ENCODE measurements at places on chromosomes 1 and 21. TPM values are rescaled to one million over a fixed set of nuclear protein-coding genes. Genes with fewer than 3 reads are reported as not detected.

The SPATA1 gene
- 0.74 TPM for total RNA-seq

The NPHP4 gene
- 6.9 TPM for total RNA-seq

The MTOR gene
- 36.6 TPM for total RNA-seq

The MFSD2A gene
- 18.7 TPM for total RNA-seq

The ETNK2 gene
- total RNA-seq, result 17.0 TPM

The FAM177B gene
- total RNA-seq, result not detected

The CLDN14 gene
- not detected for total RNA-seq

The SH2D2A gene
- 0.25 TPM for total RNA-seq

The CLEC20A gene
- not detected for total RNA-seq

The C1QTNF12 gene
- total RNA-seq, result 0.25 TPM

The STYXL2 gene
- total RNA-seq, result 0.25 TPM

The FAM167B gene
- 0.74 TPM for total RNA-seq

The MIGA1 gene
- total RNA-seq, result 17.9 TPM

The EPHA8 gene
- 1.2 TPM for total RNA-seq

The CDA gene
- total RNA-seq, result not detected

The KRTAP20-4 gene
- not detected for total RNA-seq

The MPL gene
- not detected for total RNA-seq

The CELA3A gene
- not detected for total RNA-seq

The FNDC10 gene
- total RNA-seq, result 2.2 TPM

The TRIM46 gene
- 18.9 TPM for total RNA-seq

The COL24A1 gene
- 0.74 TPM for total RNA-seq

The COA6 gene
- 10.1 TPM for total RNA-seq

The SPRR2E gene
- total RNA-seq, result not detected

The RGS4 gene
- total RNA-seq, result 2.0 TPM

The CD52 gene
- total RNA-seq, result not detected

The KCNT2 gene
- total RNA-seq, result 26.6 TPM

The CATSPER4 gene
- not detected for total RNA-seq

The PDE9A gene
- total RNA-seq, result 14.5 TPM

The MFAP2 gene
- 5.9 TPM for total RNA-seq

The KLHDC8A gene
- 27.5 TPM for total RNA-seq

The KCNK1 gene
- total RNA-seq, result 3.0 TPM

The NPPA gene
- total RNA-seq, result 2.5 TPM

The ADAMTS4 gene
- 0.49 TPM for total RNA-seq

The LMX1A gene
- total RNA-seq, result not detected

The MYCL gene
- 7.4 TPM for total RNA-seq

The RSPO1 gene
- total RNA-seq, result not detected

The NBPF10 gene
- total RNA-seq, result 0.74 TPM

The FCRL6 gene
- 0.25 TPM for total RNA-seq

The RGS16 gene
- 2.2 TPM for total RNA-seq

The POFUT2 gene
- 7.4 TPM for total RNA-seq

The ERRFI1 gene
- 10.3 TPM for total RNA-seq

The IFI44L gene
- 4.4 TPM for total RNA-seq

The SPRR2G gene
- total RNA-seq, result not detected

The AJAP1 gene
- total RNA-seq, result 21.9 TPM

The SV2A gene
- total RNA-seq, result 72.0 TPM

The MEX3A gene
- 44.0 TPM for total RNA-seq

The SLC30A10 gene
- total RNA-seq, result 18.2 TPM

The TMIGD3 gene
- total RNA-seq, result 0.74 TPM

The TRABD2B gene
- total RNA-seq, result under 0.01 TPM

The HSD3B1 gene
- not detected for total RNA-seq

The FCRL1 gene
- total RNA-seq, result under 0.01 TPM

The CFHR3 gene
- total RNA-seq, result not detected

The PDZK1 gene
- 2.0 TPM for total RNA-seq

The KIF26B gene
- total RNA-seq, result 19.7 TPM

The BARHL2 gene
- total RNA-seq, result not detected

The FCRLB gene
- 0.74 TPM for total RNA-seq

The WNT3A gene
- not detected for total RNA-seq

The OLIG2 gene
- total RNA-seq, result 15.2 TPM

Data from temporal lobe (tissue), 4 donors.